GM23248 (cell line): ENCODE measurements at places on chromosomes 7 and 10. TPM values are rescaled to one million over a fixed set of nuclear protein-coding genes. Genes with fewer than 3 reads are reported as not detected.
A peak's percentile ranks its signal among the peaks of the same experiment; 100 is the strongest.

The UPK3BL1 gene
- polyA plus RNA-seq = 7.8 and 9.5 TPM in 2 replicates

GRCh38 chr7:41754046-41754445, 51.2 kb upstream of the INHBA start:
- peak; percentile 1 for DNase-seq

- DNase-seq = no peak
These were observed 87.9 kb upstream of the GTF2I start for GRCh38 chr7:74569501-74570075.

GRCh38 chr7:124784879-124785818, 19.6 kb upstream of the GPR37 start:
- peak; percentile 75 for DNase-seq

DNA sequence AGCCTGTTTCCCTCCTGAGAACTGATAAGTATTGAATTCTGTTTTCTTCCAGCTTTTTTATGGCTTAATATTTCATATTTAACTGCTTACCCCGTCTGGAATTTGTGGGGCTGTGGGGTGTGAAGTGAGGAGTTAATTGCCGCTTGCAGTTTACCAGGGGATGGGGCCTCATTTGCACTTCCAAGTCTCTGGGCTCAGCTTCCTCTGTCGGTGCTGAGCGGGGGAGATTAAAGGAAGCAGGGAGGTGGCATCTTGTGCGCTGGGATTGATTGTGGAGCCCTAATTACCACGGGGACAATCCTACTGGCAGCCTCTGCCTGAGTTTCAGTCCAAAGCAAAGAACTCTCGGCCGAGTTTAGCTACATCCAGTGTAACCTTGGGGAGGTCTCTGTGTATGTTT, 33.4 kb downstream of the ELFN1 start:
- DNase-seq = no peak

The ADAMTS14 gene
- polyA plus RNA-seq = 0.76 and 0.91 TPM in 2 replicates

DNA sequence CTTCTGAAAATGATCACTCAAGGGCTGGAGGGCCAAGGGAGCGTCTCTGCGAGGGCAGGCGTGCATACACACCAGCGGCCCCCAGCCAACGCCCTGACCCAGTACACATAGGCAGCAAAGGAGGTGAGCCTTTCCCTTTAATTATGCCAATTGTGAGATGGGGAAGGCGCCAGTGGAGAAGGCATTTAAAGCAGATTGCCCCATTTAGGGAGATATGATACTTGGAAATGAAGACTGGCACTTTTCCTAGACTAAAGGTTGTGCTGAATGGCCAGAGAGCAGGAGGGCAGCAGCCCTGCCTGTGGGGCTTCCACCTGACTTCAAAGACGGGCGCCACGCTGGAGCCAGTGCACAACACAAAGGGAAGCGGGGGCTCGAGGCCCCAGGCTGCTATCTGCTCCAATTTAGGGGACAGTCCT, 24.1 kb downstream of the HIPK2 start:
- DNase-seq = no peak

GRCh38 chr7:95687759-95688343, 84.5 kb upstream of the DYNC1I1 start:
- DNase-seq = peak; percentile 47

The CYP26C1 gene
- polyA plus RNA-seq = not detected in 2 replicates

- DNase-seq = peak; percentile 10
These were observed 175.4 kb downstream of the EXOC4 start for GRCh38 chr7:133428326-133428725.
